ENCODE measurements at places on chromosomes 5 and 9. TPM values are rescaled to one million over a fixed set of nuclear protein-coding genes. Genes with fewer than 3 reads are reported as not detected.
A peak's percentile ranks its signal among the peaks of the same experiment; 100 is the strongest.

Gene TLR4
- polyA plus RNA-seq: 7.0 TPM

Gene ANKRD31
- 0.22 TPM for polyA plus RNA-seq

Gene KIF27
- polyA plus RNA-seq: 9.5 TPM

Gene LTC4S
- 3.3 TPM for polyA plus RNA-seq

Gene LOX
- polyA plus RNA-seq: 120 TPM

Gene DRD1
- polyA plus RNA-seq: 0.07 TPM

DNA sequence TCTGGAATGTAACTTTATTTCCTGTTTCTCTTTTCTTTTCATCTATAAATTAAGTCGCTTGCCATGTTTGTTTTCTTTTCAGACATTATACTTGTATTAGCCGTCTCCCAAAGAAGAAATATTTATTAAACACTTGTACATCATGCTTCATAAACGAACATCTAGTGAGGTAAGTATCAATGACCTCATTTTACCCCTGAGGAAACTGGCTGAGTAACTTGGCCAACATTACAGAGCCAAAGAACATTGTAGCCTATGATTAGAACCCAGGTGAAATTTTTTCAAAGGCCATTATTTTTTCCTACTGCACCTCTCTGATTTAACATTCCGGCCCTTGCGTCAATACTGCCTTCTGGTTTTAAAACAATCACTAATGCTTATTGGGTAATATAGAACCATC, 4.2 kb downstream of the FREM1 start:
- no peak for DNase-seq

- DNase-seq: no peak
These were observed 41.5 kb downstream of the SPRY4 start for GRCh38 chr5:142283304-142283703.

- no peak for DNase-seq
These were observed 104.2 kb upstream of the PANK3 start for GRCh38 chr5:168683247-168683926.

GRCh38 chr5:97548739-97549080, 365.7 kb upstream of the RIOK2 start:
- no peak for DNase-seq

DNA sequence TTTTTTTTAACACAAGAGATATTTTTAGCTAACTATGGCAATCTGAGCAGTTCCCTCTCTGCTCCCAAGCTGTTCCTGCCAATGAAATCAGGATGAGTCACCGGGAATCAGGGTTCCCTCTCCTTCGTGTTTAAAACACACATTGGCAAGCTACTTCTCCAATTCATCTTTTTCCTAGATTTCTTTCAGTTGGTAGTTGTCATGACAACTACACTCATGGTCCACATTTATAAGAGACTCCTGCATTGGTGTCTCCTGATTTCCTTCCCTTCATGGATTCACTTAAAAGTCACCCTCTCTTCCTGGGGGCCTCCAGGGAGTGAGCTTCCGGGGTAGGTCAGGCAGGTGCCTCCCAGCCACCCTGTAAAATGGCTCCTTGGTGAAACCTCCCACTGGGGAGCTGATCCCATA, 72.3 kb upstream of the NIPAL4 start:
- DNase-seq: peak; percentile 84

- peak; percentile 22 for DNase-seq
These were observed 108.1 kb upstream of the SLC27A6 start for GRCh38 chr5:128857076-128857677.

GRCh38 chr5:8949908-8950307, 596.0 kb downstream of the SEMA5A start:
- DNase-seq: no peak

DNA sequence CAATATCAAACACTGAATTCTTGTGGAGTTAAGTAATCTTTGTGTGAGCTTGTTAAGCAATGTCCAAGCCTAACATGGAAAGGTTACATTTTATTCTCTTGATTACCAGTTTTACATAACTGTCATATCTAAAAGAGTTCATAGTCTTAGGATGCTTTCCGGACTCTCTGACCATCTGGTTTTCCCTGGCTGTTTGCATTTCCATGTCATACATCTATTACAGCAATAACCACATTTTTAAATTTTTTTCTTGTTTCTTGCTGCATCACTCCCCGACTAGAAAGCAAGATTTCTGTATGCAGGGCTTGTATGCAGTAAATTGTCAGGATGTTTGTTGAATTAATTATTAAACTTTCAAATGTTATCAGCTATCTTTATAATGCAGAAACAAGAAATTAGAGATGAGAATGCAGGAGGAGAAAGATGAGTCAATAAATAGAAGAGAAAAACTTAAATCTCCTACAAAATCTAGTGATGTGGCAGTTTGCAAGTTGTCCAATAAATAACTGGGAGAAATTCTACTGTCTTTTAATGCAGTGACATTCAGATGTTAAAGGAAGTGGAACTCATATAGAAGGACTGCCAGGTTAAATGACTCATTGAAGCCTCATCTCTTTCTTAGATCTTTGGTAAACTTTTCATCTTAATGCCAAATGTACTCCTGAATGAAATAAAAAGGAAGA, 179.6 kb upstream of the SGCD start:
- peak; percentile 17 for DNase-seq

GRCh38 chr9:5593904-5594303, 35.0 kb upstream of the RIC1 start:
- no peak for DNase-seq

GRCh38 chr9:3823842-3824475, 298.2 kb upstream of the RFX3 start:
- peak; percentile 80 for DNase-seq

GRCh38 chr9:100856238-100856637, 172.3 kb upstream of the PLPPR1 start:
- DNase-seq: no peak

DNA sequence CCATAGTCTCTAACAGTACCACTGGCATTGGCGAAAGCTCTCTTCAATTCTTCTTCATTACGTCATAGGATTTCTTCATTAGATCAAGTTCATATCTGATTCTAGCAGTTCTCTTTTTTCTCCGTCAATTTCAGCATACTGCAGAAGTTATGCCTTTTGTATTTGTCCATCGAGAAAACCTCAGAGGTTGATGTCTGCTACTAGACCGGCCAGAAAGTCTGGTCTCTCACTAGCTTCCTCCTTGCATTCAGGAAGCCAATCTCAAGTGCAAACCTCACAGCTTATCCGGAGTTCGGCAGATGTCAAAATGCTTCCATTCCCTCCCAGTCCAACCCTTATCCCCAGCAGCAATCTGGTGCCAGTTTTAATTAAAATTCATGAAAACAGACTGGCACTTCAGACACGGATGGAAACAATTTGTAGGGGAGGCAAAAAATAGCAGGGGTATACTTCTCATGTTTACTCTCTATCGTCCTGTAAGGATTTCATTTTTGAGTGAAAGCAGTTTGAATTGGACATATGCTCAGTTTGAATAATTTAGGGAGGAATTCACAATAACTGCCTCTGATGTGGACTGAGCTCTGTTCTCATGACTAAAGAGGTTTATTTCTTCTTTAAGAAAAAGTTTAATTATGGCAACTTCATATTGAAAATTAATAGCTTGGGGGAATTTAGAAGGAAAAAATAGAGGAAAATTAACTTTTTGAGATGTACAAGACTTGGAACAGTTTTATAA, 56.4 kb upstream of the TMC1 start:
- DNase-seq: no peak

DNA sequence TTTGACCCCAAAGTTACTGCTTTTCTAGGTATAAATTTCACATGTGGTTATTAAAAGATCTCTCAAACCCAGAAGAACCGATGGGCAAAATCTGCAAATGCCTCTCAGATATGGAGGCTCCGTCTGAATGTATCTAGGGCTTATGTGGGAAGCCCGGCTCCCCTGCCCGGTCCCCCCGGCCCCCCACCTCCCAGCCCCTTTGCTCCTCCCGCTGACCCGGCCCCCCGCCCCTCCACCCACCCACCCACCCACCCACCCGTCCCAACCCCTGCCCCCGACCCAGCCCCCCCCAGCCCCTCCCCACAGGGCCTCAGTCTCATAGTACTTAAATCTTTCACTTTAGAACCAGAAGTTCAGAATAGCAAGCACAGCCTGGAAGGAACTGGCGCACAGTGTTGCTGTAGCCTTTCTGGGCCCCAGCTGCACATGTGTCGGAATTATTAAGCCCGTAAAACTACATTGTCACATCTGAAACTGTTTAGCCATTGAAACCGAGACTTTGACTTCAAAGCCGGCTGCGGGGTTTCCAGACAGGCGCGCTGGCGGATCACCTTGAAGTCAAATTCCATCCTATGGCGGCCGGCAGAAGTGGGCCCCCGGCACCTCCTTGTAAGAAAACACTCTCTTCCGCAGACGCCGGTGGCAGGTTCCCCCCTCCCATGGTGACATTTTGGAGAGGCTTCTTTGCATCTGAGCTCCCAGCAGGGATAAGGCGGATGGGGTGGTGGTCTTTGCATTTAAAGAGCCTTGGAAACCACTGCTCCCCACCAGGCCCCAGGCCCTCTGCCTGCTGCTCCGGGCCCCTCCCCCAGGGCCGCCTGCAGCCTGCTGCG, 12.8 kb downstream of the NKD2 start:
- DNase-seq: peak; percentile 82

GRCh38 chr9:84103651-84104377, 123.2 kb downstream of the RMI1 start:
- no peak for DNase-seq

DNA sequence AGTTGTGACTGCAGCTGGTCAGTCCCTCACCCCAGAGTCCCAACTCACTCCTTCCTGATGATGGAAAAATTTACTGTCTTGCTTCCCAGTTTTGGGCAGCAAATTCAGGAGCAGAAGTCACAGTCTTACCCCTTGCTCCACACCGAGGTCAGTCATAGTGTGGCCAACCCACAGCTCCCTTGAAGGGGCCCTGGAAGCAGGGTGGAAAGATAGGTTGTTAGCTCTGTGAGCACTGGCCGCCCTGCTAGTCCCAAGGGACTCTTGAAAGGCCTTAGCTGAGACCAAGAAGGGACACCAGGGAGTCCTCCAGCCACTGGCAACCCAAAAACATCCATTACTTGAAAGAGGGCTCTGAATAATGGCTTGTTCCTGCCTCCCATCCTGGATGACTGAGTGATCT, 40.0 kb downstream of the GSN start:
- DNase-seq: no peak

DNA sequence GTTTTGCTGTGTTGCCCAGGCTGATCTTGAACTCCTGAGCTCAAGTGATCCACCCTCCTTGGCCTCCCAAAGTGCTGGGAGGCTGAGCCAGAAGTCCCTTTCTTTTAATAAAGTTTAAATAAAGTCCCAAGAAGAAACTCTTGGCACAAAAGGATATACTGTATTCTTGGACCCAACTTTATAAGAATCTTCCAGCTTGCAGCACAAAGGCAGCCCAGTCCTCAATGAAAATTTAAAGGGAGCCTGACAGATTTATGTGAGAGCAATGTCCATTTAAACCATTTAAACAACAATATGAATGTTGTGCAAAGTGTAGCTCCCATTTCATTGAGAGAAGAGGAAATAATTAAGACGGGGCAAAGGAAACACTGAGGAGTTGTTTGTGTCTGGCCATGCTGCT, 217.0 kb downstream of the DOCK8 start:
- no peak for DNase-seq

DNA sequence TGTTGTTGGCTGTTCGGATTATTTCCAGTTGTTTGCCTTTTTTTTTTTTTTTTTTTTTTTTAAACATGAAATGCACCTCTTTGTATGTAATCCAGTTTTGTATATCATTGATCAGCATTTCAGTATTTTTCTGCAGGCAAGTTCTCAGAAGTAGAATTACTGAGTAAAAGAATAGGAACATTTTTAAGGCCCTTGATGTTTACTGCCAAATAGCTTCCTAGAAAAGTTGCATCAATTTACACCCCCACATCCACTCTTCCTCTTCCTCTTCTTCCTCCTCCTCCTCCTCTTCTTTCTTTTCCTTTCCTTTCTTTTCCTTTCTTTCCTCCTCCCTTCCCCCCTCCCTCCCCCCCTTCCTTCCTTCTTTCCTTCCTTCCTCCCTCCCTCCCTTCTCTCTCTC, 69.4 kb upstream of the ENTREP1 start:
- DNase-seq: no peak

DNA sequence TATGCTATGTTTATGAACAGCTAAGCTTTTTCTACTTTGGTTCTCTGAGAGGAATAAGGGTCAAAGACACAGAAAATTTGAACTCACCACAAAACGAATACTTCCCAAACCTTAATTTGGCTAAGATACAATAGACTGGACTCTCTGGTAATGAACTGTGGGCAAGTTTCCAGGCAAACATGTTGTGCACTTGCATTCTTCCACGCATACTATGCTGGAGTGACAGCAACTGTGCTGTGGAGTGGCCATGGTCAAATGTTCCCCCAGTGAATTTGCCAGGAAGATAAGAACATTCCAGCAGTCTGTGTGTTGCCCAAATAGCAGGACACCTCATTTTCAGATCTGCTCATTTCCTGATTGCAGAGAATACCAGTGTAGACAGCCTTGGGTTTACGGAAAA, 275.3 kb upstream of the IL12B start:
- peak; percentile 15 for DNase-seq

GRCh38 chr9:81492710-81493447, 196.5 kb downstream of the TLE1 start:
- no peak for DNase-seq

GRCh38 chr9:6123416-6123815, 92.2 kb upstream of the IL33 start:
- DNase-seq: no peak

- DNase-seq: no peak
These were observed 6.0 kb upstream of the ADRA1B start for GRCh38 chr5:159910207-159910842.

DNA sequence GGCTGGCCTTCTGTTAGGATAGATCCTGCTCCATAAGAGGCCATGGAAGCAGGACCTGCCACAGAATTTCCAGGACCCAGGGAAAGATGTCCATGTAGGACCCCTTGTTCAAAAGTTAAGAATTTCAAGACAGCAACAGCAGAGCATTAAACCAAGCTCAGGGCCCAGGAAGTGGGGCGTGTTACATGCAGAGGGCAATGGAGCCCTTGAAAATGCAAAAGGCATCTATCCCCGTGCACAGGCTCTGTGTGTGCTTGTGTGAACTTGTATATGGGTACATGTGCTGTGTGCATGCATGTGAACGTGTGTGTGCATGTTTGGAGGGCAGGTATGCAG, 14.4 kb upstream of the NKD2 start:
- no peak for DNase-seq

DNA sequence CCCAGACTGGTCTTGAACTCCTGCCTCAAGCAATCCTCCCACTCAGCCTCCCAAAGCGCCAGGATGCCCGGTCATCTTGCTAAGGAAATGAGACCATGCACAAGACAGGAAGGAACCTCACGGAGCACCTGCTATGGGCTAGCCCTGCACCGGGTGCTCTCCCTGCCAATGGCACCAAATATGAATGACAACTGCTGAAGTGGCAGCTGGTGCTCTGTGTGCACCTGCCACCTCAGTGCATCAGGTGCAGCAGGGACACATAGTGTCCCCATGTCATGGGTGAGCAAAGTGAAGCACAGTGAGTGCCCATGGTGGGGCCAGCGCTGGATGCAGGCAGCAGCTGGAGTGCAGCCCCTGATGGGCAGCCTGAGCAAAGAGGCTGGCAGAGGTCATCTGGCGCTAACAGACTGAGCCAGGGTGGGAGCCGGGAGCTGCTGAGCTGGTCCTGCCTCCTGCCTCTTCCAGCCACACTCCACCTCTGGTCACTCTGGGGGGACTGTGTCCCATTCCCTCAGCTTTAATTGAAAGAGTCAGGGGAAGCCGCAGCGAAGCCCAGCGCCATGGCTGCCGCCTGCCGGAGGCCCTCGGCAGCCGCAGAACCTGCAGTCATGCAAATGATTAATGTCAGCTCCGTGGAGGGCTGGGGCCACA, 46.4 kb downstream of the BARX1 start:
- no peak for DNase-seq
